ENCODE measurements at places on chromosomes 4 and X. TPM values are rescaled to one million over a fixed set of nuclear protein-coding genes. Genes with fewer than 3 reads are reported as not detected.
A peak's percentile ranks its signal among the peaks of the same experiment; 100 is the strongest.

The AP1S2 gene
- 39.1 TPM for total RNA-seq

The SMIM10L2A gene
- 1.6 TPM for total RNA-seq

The LARP7 gene
- total RNA-seq = 44.7 TPM

The UGT2A1 gene
- total RNA-seq = 0.31 TPM

GRCh38 chrX:6292599-6292998 is 63.9 kb upstream of the NLGN4X start:
- no peaks in the 10 kb centered on the region for H3K36me3 ChIP-seq
- no peak overlapping the region for H3K4me3 ChIP-seq
- H3K4me1 ChIP-seq = no peaks in the 10 kb centered on the region
- DNase-seq = no peak
- H3K27me3 ChIP-seq = peaks cover 2% of the 10 kb centered on the region

DNA sequence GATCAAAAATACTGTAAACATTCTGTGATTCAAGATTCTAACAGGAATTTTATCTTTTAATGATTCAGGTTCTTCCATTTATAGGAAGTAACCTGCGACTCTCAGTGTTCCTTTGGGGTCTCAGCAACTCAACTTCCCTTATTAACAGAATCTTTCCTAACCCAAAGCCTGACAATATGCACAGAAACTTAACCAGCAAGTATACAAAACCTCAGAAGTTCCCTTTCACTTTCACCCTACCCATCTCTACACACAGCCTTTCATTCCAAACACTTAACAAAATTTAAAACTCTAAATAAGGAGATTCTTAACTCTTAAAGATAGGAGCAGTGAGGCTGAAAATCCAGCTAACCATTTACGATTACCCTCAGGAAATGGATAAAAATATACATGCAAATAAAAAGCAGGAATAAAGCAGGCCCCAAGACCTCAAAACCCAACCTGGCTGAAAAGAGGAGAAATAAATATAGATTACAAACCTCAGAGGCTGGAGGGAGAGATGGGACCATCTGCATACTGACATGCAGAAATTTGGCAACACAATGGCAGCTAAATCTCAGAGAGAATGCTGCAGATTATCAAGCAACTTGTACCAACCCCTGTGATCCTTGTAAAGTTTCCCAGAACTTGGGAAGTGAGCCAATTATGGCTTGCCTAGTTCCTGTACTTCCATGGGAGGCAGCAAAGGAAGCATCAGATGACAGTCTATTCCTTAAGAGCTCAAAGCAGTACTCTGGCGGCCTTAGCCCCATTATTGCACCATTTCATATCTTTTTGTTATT is 101.0 kb downstream of the ATP11C start:
- no peaks in the 10 kb centered on the region for H3K4me1 ChIP-seq
- H3K27me3 ChIP-seq = peaks cover 2% of the 10 kb centered on the region
- H3K4me3 ChIP-seq = no peak overlapping the region
- peak; percentile 66 for DNase-seq
- H3K36me3 ChIP-seq = no peaks in the 10 kb centered on the region
- H3K27ac ChIP-seq = peak overlapping the region; percentile 10

GRCh38 chrX:82589410-82589809 is 918.7 kb upstream of the POU3F4 start:
- H3K27ac ChIP-seq = no peak overlapping the region
- no peaks in the 10 kb centered on the region for H3K36me3 ChIP-seq

GRCh38 chr4:2797545-2798305 is 4.8 kb downstream of the SH3BP2 start:
- H3K27me3 ChIP-seq = peaks cover 3% of the 10 kb centered on the region
- H3K4me1 ChIP-seq = peaks cover 89% of the 10 kb centered on the region
- peak overlapping the region; percentile 97 for H3K27ac ChIP-seq

DNA sequence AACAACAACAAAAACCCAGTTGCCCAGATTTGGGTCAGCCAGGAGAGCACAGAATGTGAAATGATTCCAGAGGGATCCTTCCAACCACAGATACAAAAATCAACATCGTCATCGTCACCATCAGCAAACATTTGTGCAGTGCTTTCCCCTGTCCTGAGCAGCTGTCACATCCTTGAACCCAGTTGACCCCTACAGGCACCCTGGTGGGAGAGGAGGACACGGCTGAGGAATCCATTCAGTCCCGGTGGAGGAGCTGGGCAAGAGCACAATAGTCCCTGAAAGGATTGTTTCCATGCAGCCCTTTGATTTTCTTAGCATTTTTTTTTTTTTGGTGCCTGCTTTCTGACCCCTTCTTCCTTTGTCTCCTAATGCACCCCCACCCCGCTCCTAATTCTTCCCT is 37.1 kb upstream of the STX18 start:
- no peaks in the 10 kb centered on the region for H3K27me3 ChIP-seq
- no peak for DNase-seq
- H3K27ac ChIP-seq = no peak overlapping the region
- no peak overlapping the region for H3K4me3 ChIP-seq

DNA sequence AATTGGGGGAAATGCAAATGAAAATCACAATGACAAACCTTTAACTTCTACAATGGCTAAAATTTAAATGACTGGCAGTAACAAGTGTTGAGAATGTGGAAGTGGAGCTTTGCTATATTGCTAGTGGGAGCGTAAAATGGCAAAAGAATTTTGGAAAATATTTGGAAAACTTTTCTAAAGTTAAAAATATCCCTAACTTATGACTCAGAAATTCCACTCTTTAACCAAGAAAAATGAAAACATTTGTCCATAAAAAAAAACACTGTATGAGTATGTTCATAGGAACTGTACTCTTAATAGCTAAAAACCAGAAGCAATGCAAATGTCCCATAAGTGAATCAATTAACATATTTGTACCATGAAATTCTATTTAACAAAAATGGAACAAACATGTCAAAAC is 3.6 kb downstream of the TBCK start:
- no peak overlapping the region for H3K4me3 ChIP-seq
- peaks cover 6% of the 10 kb centered on the region for H3K4me1 ChIP-seq
- H3K27me3 ChIP-seq = no peaks in the 10 kb centered on the region
- H3K27ac ChIP-seq = peak overlapping the region; percentile 43
- DNase-seq = peak; percentile 46

DNA sequence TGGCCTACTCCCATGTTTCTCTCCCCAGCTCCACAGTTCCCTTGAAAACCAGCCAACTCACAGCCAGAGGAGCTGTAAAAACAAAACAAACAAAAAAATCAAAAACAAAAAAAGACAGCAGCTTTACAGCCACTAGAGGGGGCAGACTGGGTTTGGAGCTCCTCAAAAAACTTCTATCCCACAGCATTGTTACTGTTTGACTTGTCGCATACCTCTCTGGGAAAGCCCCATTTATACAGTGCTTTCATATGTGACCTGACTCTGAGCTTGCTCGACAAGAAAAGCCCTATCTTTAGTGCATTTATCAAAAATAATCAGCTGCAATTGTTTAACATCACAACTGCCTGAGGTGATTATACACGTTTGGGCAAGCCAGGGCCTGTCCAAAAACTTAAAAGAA is 21.6 kb downstream of the TSPAN6 start:
- peak; percentile 77 for DNase-seq
- no peaks in the 10 kb centered on the region for H3K36me3 ChIP-seq
- H3K4me3 ChIP-seq = no peak overlapping the region
- no peaks in the 10 kb centered on the region for H3K4me1 ChIP-seq
- peaks cover 4% of the 10 kb centered on the region for H3K27me3 ChIP-seq
- no peak overlapping the region for H3K27ac ChIP-seq

GRCh38 chrX:86047936-86048280 is 550 bp upstream of the CHM start:
- H3K27ac ChIP-seq = peak overlapping the region; percentile 90
- H3K4me3 ChIP-seq = peak overlapping the region; percentile 52
- no peaks in the 10 kb centered on the region for H3K36me3 ChIP-seq
- H3K27me3 ChIP-seq = peaks cover 4% of the 10 kb centered on the region
- no peak for DNase-seq

DNA sequence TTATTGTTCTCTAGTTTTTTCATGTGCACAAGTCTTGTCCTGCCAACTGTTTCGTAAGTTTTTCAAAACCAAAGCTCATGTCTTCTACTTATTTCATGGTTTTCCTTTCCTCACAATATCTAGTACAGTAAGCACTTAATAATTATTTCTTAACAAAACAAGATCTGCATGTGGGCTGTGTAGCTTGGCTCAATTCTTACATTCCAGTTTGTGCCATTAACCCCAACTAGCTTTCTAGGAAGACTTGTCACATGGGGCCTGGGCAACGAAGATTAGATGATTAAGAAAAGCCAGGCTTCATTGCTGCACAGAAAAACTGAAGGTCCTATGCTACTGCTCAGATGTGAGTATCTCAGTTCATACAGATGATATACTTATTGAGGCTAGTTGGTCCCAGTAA is 155.3 kb upstream of the TEX13A start:
- H3K27me3 ChIP-seq = no peaks in the 10 kb centered on the region
- no peaks in the 10 kb centered on the region for H3K36me3 ChIP-seq
- DNase-seq = peak; percentile 37

Data from muscle of leg (tissue), 16 donors.